ENCODE measurements at places on chromosomes 3 and 15.

- no peak for DNase-seq
Observed at GRCh38 chr15:69734699-69735098, 282.1 kb downstream of the RPLP1 start.

DNA sequence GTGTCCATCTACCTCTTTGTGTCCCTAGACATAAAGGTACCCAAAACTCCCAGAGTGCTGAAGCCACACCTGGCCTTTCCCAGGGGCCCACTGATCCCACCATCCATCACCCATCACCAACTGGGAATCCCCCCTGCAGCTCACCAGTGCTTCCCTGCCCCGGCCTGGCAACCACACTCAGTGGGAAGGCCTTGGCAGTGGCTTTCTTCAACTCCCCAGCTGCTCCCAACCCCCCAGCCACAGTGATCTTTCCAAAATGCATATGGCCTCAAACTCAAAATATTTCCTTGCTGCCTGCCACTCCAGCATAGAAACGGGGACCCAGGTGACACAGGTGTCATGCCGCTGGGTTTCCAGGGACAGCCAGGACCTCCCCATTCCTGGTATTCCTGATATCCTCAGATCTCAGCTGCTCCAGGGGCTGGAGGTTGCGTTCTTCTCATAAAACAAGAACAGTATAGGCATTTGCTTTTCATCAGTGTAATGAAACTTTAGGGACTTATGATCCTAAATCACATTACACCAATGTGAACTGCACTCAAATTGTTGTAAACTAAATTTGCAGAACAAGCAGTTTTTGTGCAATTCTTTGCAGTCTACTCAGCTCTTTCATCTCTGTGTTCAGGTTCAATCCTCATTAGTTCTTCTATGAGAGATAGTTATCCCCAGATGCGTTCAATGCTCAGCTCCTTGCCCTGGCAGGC lies 1.3 kb downstream of the OCA2 start:
- DNase-seq = no peak

GRCh38 chr3:13528217-13528867 lies 20.6 kb upstream of the FBLN2 start:
- no peak for DNase-seq

- DNase-seq = no peak
Observed at GRCh38 chr3:30170681-30171438, 435.5 kb upstream of the TGFBR2 start.

DNA sequence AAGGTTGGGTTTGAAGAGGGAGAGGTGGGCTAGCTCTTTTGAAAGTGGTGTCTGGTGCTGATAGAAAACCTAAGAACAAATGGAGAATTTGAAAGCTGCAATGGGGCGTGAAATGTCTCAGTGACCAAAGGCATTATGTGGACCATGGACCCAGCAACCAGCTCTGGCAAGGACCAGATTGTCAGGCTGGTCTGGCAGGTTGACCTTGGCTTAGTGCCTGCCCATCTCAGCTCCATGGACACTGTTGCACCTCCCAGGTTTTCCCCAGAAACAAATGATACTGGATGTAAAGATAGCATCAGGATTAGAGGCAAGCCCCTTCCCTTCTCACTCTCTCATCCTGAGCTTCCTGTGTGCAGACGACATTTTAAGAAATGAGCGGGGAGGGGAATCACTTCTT lies 302.9 kb upstream of the LRRFIP2 start:
- DNase-seq = no peak

Data from HCEC 1CT (cell line).